ENCODE measurements at places on chromosomes 4 and X. TPM values are rescaled to one million over a fixed set of nuclear protein-coding genes. Genes with fewer than 3 reads are reported as not detected.

DIPK2B gene
- total RNA-seq: 14.4 TPM

LARP1B gene
- 13.2 TPM for total RNA-seq

RAB41 gene
- total RNA-seq: not detected

PNMA3 gene
- 0.41 TPM for total RNA-seq

CLGN gene
- 1.1 TPM for total RNA-seq

DNA sequence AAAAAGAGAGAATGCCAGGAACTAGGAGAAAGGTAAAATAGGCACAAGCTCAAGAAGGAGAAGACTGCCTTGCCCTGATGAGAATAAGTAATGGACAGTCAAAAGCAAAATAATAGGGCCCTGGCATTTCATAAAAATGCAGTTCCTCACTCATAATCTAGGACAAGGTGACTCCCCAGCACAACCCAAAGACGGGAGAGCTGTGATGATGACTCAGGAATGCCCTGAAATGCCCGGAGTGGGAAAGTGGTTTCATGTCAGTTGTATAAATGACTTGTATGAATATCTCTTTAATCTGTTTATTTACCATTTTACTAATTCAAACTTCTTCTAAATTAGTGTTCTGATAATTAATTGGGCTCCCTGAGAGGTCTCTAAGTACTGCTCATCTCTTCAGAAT lies 28.8 kb upstream of the SETD7 start:
- no peaks in the 10 kb centered on the region for H3K36me3 ChIP-seq
- DNase-seq: no peak
- no peaks in the 10 kb centered on the region for H3K4me1 ChIP-seq
- no peaks in the 10 kb centered on the region for H3K27me3 ChIP-seq
- no peak overlapping the region for H3K4me3 ChIP-seq
- no peak overlapping the region for H3K27ac ChIP-seq

DNA sequence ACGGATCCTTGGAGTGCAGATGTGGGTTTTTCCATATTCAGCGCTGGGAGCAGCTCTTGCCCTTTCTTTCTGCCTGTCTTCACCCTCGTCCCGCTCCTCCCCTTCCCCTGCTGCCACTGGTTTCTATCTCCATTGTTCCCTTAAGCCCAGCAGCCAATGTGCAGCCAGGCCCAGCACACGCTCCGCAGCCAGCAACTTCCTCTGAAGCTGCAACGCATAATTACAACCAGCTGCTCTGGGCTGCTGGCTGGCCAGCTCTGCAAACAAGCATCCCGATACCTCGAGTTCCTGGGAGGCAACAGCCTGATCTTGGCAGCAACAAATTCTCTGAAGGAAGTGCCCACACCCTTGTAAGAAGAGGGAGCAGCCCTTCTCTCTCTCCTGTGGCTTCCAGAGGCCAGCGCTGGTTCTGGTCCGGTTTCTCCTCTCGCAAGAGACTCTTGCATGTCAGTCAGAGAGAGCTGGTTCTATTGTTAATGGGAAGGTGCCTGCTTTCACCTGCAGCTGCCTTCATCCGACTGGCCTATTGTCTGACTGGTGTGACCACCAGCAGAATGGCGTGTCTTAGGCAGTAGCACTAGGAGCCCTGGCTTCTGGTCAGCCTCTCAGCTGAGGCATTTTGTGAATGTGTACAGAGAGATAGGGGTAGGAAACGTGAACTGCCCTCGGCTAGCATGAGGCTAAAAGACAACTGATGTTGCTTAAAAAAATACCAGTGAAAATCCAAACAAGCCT lies 83.8 kb upstream of the MAML3 start:
- H3K27ac ChIP-seq: peak overlapping the region; percentile 84
- H3K27me3 ChIP-seq: no peaks in the 10 kb centered on the region
- DNase-seq: peak; percentile 76
- peaks cover 30% of the 10 kb centered on the region for H3K4me1 ChIP-seq

- no peak overlapping the region for H3K27ac ChIP-seq
- H3K36me3 ChIP-seq: no peaks in the 10 kb centered on the region
- DNase-seq: no peak
Measured at GRCh38 chr4:117783716-117784115, 250.6 kb upstream of the NDST3 start.

- H3K27me3 ChIP-seq: no peaks in the 10 kb centered on the region
- no peak for DNase-seq
- peaks cover 3% of the 10 kb centered on the region for H3K4me1 ChIP-seq
- no peak overlapping the region for H3K4me3 ChIP-seq
Measured at GRCh38 chrX:14022019-14022418, 7.7 kb downstream of the GEMIN8 start.

DNA sequence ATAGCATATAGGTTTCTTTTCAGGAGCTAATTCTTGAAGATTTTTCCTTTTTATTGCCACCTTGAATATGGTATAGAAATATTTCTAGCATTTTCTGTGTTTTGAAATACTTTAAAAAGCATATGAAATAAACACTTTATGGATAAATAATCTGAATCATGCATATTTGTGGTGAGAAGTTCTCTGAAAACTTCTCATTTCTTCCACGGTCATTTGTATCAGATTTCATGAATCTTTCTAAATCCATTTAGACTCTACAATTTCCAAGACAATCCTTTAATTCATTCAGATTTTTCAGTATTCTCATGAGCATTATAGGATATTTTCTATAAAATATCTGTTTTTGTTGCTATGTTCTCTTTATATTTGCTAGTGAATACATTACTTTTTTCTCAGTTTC lies 16.2 kb upstream of the CA5B start:
- no peaks in the 10 kb centered on the region for H3K27me3 ChIP-seq
- H3K27ac ChIP-seq: no peak overlapping the region
- no peaks in the 10 kb centered on the region for H3K4me1 ChIP-seq
- no peaks in the 10 kb centered on the region for H3K36me3 ChIP-seq
- DNase-seq: no peak

GRCh38 chr4:119031218-119031617 lies 104.4 kb upstream of the MYOZ2 start:
- H3K4me3 ChIP-seq: no peak overlapping the region
- no peaks in the 10 kb centered on the region for H3K36me3 ChIP-seq
- H3K27me3 ChIP-seq: no peaks in the 10 kb centered on the region
- DNase-seq: no peak
- H3K4me1 ChIP-seq: peaks cover 5% of the 10 kb centered on the region

All from lower lobe of right lung (tissue), 2 donors.